Activated T-helper 1 cell treated with Interleukin-2 at 50 U/mL for 16 hours (primary cell): ENCODE measurements at places on chromosomes 3 and 15.
A peak's percentile ranks its signal among the peaks of the same experiment; 100 is the strongest.

DNA sequence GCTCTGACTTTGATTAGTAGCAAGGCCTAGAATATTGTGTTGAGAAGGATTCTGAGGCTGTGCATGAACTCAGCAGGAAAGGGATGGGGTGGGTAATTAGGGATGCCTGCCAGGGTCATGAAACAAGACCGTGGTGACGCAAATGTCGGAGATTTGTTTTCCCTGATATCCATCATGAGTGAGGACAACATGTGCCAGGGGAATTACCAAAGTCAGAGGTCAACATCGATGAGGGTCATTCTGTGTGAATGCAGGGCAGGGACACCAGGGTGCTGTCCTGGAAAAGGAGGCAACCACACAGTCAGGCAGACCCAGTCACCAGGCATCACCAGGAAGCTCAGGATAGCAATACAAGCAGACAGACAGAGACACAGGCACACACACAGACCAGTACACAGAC is 52.2 kb downstream of the SLCO2A1 start:
- DNase-seq, result no peak

GRCh38 chr3:37492977-37493471 is 318.6 kb upstream of the LRRFIP2 start:
- DNase-seq, result no peak

DNA sequence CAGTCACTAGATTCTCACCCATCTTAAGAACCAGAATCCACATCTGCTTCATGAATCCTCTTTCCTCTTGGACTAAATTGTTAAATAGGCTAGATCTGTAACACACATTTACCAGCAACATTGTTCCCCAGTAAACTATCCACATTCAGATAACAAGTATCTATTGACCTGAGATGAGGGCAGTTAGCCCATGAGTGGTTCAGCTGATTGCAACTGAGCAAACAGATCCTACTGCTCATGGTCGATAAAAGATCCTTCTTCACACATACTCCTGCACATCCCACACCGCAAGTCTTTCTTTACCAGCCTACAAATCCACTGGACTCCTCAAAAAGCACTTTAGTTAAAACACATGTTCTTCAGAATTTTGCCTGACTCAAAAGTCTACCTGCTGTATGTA is 59.2 kb downstream of the UACA start:
- no peak for DNase-seq

- no peak for DNase-seq
Measured at GRCh38 chr15:36415643-36416042, 163.8 kb upstream of the CDIN1 start.

DNA sequence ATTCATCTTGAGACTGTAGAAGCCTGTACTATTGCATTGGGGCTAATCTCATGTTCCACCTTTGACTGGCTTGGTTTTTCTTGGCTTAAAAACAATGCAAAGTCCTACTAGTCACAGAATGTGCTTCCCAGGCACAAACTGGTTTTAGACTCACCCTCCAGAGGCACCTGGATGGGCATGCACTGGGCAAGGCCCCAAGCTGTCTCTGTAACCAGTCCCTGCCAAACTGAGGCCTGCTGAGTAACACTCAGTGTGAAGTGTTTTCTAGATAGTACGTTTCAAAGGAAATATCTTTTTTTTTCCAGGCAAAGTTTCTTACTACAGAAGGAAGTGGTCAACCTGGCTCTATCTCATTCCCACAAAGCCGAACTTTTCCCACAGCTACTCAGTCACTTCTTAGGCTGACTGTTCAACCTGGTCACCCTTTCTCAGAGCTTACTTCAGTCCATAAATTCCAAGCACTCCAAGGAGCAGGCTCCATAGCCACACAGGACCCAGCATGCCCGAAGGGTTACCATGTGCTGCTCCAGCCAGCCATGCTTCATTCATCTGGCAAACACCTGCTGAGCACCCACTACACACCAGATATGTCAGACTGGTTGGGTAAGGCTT is 57.4 kb downstream of the NPTN start:
- no peak for DNase-seq

DNA sequence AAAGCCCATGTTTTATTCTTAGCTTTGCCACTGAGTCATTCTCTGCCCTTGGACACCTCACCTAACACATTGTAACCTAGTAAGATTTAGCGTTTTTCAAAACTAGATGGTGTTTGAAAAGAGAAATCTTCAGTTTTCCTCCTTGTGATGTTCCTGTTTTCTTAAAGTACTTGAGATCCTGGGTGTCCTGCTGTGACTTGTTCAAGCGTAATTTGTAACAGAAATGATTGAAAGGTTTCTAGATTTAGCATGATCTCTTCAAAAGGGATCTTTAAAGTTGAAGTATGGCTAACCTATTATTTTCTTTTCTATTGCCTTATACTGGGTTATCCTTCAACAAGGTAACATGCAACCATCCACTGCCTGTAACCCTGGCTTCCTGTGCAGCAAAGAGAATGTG is 32.6 kb upstream of the SPATA16 start:
- no peak for DNase-seq

DNA sequence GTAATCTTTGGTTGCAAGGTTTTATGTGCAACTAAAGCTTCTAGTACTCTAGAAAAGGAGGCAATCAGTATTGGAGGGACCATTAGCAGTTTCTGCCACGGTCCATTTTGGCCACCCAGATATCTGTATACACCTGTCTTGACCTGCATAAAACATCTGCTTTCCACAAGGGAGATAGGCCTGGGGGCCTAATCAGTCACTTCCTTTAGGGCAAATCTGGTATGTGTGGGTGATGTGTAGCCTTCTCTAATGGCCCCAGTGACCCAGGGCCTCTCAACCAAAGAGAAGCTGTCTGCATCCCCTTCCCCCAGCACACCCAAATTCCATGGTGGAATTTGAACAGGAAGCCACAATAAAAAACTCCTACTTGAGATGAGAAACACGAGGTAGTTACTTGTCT is 19.5 kb downstream of the IRAK2 start:
- no peak for DNase-seq

- no peak for DNase-seq
Measured at GRCh38 chr15:70103880-70104626, 6.3 kb upstream of the TLE3 start.

DNA sequence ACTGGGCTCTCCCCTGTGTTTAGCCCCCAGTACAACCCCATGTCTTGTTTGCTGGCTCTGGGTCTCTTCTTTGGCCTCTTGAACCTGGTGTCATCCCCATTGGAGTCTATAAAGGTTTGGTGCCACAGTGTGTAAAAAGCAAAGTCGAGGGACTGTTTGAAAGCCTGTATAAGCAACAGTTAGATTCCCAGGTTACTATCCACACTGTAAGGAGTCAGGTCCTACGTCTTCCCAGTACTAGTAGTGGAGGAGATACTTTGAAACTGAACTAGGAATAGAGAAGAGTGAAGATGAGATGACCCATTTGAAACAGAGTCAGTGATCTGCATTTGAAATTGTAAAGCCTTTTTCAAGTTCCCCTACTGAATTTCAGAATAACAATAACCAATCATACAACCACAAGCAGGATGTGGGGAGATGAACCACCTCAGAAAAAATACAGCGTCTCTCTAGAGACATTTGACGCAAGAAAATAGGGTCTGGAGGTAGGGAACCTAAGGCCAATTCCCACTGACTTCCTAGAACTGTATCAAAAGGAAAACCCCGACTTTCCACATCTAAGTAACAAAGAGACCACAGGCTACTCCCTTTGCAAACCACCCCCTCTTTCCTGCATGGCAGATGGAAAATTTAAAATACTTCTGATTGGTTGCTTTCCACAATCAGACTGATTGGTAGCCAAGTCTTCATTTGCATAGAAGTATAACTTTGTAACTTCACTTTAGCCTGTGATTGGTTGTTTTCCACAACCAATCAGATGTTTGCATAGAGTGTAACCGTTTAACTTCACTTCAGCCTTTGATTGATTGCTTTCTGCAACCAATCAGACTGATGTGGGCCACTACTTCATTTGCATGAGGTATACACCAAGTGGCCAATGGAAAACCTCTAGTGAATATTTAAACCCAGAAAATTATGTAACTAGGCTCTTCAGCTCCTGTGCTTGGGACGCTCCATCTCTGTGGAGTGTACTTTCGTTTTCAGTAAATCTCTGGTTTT is 49.9 kb upstream of the NEDD4 start:
- DNase-seq, result peak; percentile 10
